ENCODE measurements at places on chromosomes 13 and 19.

GRCh38 chr19:40445780-40446262, 1.7 kb upstream of the SERTAD3 start:
- no peaks in the 10 kb centered on the region for H3K27me3 ChIP-seq
- no peak overlapping the region for H3K27ac ChIP-seq
- no peak overlapping the region for H3K4me3 ChIP-seq
- peaks cover 11% of the 10 kb centered on the region for H3K36me3 ChIP-seq
- peaks cover 8% of the 10 kb centered on the region for H3K4me1 ChIP-seq

DNA sequence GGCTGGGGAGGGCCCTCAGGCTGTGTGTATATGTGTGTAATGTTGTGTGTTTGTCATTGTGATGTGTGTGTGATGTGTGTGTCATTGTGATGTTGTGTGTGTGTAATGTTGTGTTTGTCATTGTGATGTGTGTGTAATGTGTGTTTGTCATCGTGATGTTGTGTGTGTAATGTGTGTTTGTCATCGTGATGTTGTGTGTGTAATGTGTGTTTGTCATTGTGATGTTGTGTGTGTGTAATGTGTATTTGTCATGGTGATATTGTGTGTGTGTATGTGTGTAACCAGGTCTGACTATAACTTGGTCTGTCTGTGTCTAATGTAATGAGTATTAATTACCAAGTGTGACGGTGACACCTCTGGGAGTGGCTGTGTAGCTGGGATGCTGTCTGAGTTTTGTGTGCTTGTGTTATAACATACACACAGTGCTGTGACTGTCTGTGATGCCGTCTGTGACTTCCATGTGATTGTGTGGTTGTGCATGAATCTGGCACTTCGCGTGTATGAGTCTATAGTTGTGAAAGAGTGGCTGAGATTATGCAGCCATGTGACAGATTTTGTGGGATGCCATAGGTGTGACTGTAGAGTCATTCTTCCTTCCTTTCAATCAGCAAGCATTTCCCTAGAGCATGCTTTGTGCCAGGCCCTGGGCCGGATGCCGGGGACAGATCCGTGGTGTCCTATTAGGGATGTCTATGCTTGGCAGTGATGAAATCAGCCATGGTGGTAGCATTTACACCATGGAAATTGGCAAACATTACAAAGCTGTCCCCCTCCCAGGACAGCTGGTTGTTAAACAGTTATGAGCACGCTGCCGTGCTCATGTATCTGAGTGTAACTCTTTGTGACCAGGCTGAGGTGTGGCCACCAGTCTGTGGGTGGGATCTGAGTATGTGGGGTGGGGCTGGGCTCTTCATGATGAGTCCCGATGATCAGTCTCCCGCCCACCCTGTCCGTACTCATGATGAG, 6.4 kb downstream of the TNFSF14 start:
- H3K27me3 ChIP-seq, result no peaks in the 10 kb centered on the region
- peaks cover 10% of the 10 kb centered on the region for H3K36me3 ChIP-seq
- peak overlapping the region; percentile 50 for H3K27ac ChIP-seq
- H3K4me3 ChIP-seq, result no peak overlapping the region
- H3K4me1 ChIP-seq, result peaks cover 12% of the 10 kb centered on the region

DNA sequence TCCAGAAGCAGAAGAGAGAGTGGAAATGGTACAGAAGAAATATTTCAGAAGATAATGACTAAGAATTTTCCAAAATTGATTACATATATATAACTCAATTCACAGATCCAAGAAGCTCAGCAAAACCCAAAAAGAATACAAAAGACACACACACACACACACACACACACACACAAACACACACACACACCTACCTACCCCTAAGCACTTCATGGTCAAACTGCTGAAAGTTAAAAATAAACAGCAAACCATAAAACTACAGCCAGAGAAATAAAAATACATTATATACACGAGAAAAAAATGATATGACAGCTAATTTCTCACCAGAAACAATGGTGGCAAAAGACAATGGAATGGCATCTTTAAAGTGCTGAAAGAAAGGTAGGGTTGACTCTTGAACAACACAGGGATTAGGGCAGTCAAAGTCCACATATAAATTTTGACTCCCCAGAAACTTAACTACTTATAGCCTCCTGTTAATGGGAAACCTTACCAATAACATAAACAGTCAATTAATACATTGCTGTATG, 49.2 kb downstream of the DIAPH3 start:
- H3K4me1 ChIP-seq, result no peaks in the 10 kb centered on the region
- no peak overlapping the region for H3K4me3 ChIP-seq
- no peaks in the 10 kb centered on the region for H3K36me3 ChIP-seq
- no peak for DNase-seq
- H3K27ac ChIP-seq, result no peak overlapping the region

DNA sequence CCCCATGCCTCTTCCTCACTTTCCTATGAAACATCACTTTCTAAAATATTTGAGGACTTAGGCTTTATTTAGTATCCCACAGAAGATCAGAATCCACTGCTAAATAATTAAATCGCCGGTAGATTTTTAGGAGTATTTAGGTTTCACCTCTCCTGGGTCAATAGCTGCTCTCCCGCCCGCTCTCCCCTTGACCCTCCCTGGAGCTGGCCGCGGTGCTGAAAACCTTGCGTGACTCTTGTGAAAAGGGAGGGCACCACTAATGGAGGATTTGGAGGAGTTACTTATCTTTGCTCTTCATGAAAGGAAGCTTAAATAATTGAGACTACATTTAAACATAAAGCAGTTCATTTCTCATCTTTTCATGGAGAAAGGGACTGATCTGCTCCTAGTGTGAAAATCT, 14.1 kb downstream of the POU4F1 start:
- peaks cover 55% of the 10 kb centered on the region for H3K27me3 ChIP-seq
- H3K36me3 ChIP-seq, result no peaks in the 10 kb centered on the region
- no peak overlapping the region for H3K4me3 ChIP-seq
- no peak overlapping the region for H3K27ac ChIP-seq

GRCh38 chr13:40559915-40560314, 106.5 kb downstream of the FOXO1 start:
- H3K4me3 ChIP-seq, result no peak overlapping the region
- no peaks in the 10 kb centered on the region for H3K27me3 ChIP-seq
- no peak overlapping the region for H3K27ac ChIP-seq
- no peak for DNase-seq
- peaks cover 35% of the 10 kb centered on the region for H3K4me1 ChIP-seq
- peaks cover 7% of the 10 kb centered on the region for H3K36me3 ChIP-seq

DNA sequence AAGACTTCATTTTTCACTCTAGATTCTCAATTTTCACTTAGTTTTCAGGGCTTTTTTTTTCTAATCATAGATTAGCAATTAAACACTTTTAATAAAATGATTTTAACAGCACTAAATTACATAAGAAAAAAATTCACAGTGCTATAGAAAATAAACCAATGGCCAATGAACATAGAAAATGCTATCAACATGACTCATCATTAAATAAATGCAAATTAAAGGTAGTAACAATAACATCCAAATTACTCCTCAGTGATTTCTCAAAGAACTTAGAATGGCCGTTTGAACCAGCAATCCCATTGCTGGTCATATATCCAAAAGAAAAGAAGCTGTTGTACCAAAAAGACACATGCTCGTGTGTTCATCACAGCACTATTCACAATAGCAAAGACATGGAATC, 1058.9 kb downstream of the UQCRFS1 start:
- DNase-seq, result no peak
- H3K4me1 ChIP-seq, result no peaks in the 10 kb centered on the region
- no peak overlapping the region for H3K27ac ChIP-seq
- H3K36me3 ChIP-seq, result no peaks in the 10 kb centered on the region

GRCh38 chr13:70051531-70051930, 56.1 kb upstream of the ATXN8OS start:
- H3K4me1 ChIP-seq, result no peaks in the 10 kb centered on the region
- no peaks in the 10 kb centered on the region for H3K27me3 ChIP-seq
- DNase-seq, result no peak
- H3K4me3 ChIP-seq, result no peak overlapping the region

DNA sequence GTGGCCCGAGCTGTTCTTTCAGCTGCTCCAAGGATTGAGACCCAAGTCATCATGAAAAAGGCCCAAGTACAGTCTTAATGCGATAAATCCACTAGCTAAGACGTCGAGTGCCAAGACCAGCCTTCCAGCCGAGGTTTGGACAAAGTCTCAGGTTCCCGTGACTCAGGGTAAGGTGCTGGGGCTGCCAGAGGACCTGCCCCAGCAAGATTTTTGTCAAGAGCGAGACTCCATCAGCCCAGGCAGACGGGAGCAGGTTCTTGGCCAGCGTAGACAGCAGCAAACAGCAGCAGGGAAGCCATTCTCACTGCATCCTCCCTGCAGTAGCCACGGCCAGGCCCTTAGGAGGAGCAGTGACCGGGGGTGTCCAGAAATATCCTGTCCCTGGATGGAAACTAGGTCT, 3.4 kb downstream of the FEM1A start:
- no peaks in the 10 kb centered on the region for H3K27me3 ChIP-seq
- H3K36me3 ChIP-seq, result peaks cover 38% of the 10 kb centered on the region
- H3K4me1 ChIP-seq, result peaks cover 11% of the 10 kb centered on the region

- no peaks in the 10 kb centered on the region for H3K4me1 ChIP-seq
- no peak overlapping the region for H3K27ac ChIP-seq
- no peak overlapping the region for H3K4me3 ChIP-seq
- H3K36me3 ChIP-seq, result no peaks in the 10 kb centered on the region
- DNase-seq, result no peak
Measured at GRCh38 chr19:54916822-54917221, 10.9 kb downstream of the NCR1 start.

DNA sequence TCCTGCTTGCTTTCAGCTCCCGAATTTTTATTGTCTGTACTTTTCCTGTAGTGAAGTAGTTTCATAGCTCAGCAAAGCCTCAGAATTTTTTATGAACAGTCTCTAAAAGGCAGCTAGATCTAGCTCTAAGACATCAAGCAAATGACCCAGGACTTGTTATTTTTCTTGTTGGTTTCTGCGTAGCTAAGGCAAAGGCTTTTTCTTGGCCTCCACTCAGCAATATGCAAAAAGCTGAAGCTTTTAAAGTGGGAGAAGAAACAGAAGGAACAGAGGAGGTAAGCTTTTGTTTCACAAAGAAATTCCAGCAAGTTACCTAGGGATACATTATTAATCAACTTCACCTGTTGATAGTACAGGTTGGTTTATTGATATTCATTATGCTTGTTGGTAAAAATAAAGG, 235.9 kb downstream of the PCDH20 start:
- no peak overlapping the region for H3K27ac ChIP-seq
- H3K4me1 ChIP-seq, result no peaks in the 10 kb centered on the region
- no peak overlapping the region for H3K4me3 ChIP-seq
- DNase-seq, result no peak

- H3K4me3 ChIP-seq, result no peak overlapping the region
- no peaks in the 10 kb centered on the region for H3K36me3 ChIP-seq
- DNase-seq, result no peak
- H3K4me1 ChIP-seq, result no peaks in the 10 kb centered on the region
- no peaks in the 10 kb centered on the region for H3K27me3 ChIP-seq
- no peak overlapping the region for H3K27ac ChIP-seq
Measured at GRCh38 chr13:19184176-19184575, 2.6 kb upstream of the TUBA3C start.

GRCh38 chr19:48807590-48808308, 3.1 kb downstream of the BCAT2 start:
- no peak overlapping the region for H3K27ac ChIP-seq
- no peak for DNase-seq
- H3K4me1 ChIP-seq, result no peaks in the 10 kb centered on the region
- H3K27me3 ChIP-seq, result no peaks in the 10 kb centered on the region

- peaks cover 5% of the 10 kb centered on the region for H3K36me3 ChIP-seq
- no peak for DNase-seq
- peaks cover 8% of the 10 kb centered on the region for H3K4me1 ChIP-seq
- H3K4me3 ChIP-seq, result no peak overlapping the region
Measured at GRCh38 chr19:57317503-57317902, 2.8 kb upstream of the ZNF543 start.

- no peaks in the 10 kb centered on the region for H3K4me1 ChIP-seq
- no peak overlapping the region for H3K27ac ChIP-seq
- H3K4me3 ChIP-seq, result no peak overlapping the region
- no peaks in the 10 kb centered on the region for H3K36me3 ChIP-seq
- no peak for DNase-seq
- H3K27me3 ChIP-seq, result no peaks in the 10 kb centered on the region
Measured at GRCh38 chr13:31072041-31072440, 89.7 kb downstream of the HSPH1 start.

- no peak overlapping the region for H3K27ac ChIP-seq
- no peaks in the 10 kb centered on the region for H3K36me3 ChIP-seq
- DNase-seq, result no peak
- no peaks in the 10 kb centered on the region for H3K4me1 ChIP-seq
- H3K27me3 ChIP-seq, result no peaks in the 10 kb centered on the region
Measured at GRCh38 chr13:100387416-100387815, 201.2 kb downstream of the GGACT start.

DNA sequence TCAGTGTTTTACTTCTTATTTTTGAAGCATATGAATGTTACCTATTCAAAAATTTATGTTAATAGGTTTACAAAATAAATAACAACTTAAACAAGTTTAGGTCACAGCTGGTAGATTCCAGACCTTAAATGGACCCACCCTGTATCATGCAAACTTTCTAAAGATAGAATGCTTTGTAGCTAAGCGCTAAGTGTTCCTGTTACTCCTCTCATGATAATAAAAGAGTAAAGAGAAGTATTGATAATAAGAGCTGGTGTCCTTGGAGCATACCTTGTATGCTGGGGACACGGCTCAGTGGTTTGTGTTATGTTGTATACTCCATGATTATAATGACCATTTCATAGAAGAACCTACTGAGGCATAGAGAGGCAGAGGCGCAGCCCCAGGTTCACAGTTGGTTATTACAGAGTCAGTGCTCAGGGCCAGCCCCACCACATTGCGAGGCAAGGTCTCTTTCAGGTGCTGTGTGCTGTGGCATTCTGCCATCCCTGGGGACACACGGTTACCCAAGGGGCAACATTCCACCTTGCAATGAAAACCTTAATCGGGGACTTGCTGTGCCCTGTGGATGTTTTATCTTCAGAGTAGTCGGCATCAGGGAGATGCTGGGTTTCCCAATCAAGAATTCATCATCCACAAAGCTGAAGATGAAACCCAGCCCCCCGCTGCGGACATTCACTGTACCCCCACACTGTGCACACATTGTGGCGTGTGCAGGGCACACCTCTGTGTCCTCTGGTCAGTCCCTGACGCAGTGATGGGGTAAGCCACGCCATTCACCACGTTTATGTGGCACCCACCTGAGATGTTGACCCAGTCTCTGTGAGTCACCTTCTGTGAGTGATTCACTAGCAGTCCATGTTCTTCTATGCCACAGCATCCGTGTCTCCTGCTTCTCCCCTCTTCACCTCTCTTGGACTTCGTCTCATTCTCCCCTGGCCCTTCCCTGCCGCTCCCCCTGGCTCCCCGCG, 186.7 kb downstream of the COL4A1 start:
- H3K27me3 ChIP-seq, result peaks cover 6% of the 10 kb centered on the region
- H3K27ac ChIP-seq, result no peak overlapping the region
- H3K4me1 ChIP-seq, result no peaks in the 10 kb centered on the region
- no peak for DNase-seq
- no peaks in the 10 kb centered on the region for H3K36me3 ChIP-seq
- H3K4me3 ChIP-seq, result no peak overlapping the region
